ENCODE measurements at places on chromosomes 12 and 14.

DNA sequence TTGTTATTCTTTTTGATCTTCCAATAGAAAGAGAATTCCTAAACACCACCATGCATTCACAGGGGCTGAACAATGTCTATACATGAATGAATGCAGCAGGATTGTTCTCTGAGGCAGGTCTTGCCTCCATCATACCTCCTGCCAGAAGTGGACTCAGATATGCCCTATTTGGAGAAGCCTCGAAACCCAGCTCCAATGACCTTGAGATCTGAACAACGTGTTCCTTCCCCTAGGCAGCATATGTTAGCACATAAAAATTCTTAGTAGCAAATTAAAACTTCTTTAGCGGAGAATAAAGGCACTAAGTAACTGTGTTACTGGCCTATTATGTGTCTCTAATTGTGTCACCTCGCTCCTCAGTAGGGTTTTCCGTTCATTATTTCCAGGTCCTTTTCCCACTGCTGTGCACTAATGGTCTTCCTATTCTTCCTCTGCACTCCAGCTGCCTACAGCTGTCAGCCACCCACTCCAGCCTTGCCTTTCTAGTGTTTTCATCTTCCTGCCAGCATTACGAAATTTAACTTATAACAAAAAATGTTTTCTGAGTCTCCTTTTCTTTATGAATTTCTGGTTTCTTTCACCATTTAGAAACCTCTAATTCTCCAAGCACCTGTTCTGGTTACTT lies 62.6 kb upstream of the IGF1 start:
- no peak for DNase-seq

- DNase-seq = no peak
These were observed 9.0 kb downstream of the BMP4 start for GRCh38 chr14:53947452-53948204.

DNA sequence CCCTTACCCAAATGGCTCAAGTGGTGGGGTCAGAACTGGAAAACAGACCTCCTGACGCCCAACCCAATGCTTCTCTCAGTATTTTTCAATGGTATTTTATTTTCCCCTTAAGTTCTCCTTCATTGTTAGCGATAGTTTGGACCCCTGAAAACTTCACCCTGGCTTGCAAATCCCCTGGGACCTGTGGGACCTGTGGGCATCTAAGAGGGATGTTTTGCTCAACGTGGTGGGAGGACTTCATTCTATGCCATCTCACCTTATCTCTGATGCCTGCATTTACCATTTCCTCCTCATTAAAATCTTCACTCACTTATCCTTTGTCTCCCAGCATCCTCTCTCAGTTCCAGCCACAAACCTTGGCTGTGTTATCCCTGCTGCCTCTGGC lies 59.4 kb upstream of the GZMB start:
- DNase-seq = no peak

GRCh38 chr14:100393906-100394732 lies 71.0 kb downstream of the SLC25A47 start:
- no peak for DNase-seq

DNA sequence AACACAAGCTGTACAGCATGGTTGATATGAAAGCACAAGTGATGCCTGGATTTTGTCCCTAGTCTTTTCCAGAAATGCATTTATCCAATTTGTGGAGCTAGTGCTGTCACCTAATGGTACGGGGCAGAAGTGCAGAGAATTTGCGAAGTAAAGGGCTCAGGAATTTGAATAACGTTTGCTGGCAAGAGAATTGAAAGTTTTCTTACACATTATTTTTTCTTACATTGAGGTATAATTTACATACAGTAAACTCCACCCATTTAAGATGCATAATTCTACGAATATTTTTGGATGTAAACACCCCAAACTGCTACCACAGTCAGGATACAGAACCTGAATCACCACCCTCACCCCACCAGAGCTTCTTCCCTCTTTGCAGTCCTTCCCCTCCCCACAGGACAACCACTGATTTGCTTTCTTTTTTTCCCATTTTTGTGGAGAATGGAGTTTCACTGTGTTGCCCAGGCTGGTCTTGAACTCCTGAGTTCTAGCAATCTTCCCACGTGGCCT lies 3.5 kb downstream of the AICDA start:
- DNase-seq = no peak

- no peak for DNase-seq
These were observed 200.6 kb downstream of the PHETA1 start for GRCh38 chr12:111168009-111168900.

DNA sequence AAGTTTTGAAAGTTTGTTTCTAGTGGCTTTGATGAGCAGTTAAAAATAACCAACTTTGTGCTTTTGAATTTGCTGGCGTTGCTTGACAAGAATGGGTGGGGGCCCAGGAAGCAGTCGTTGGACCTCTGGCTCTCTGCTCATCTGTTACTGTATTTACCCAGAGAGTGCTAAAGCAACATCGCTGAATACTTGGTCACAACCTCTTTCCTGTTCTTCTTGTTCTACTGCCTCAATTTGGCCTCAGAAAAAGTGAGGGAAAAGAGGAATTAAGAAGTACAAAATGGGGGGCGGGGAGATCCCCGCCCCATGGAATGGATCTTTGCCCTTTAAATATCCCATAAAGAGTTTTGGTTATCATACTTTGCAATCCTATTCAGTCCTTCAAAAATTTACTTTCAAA lies 221.5 kb upstream of the G2E3 start:
- DNase-seq = no peak

GRCh38 chr12:29782871-29783772 lies 620 bp downstream of the TMTC1 start:
- no peak for DNase-seq

- no peak for DNase-seq
These were observed 1.9 kb downstream of the COL2A1 start for GRCh38 chr12:48002414-48002730.

DNA sequence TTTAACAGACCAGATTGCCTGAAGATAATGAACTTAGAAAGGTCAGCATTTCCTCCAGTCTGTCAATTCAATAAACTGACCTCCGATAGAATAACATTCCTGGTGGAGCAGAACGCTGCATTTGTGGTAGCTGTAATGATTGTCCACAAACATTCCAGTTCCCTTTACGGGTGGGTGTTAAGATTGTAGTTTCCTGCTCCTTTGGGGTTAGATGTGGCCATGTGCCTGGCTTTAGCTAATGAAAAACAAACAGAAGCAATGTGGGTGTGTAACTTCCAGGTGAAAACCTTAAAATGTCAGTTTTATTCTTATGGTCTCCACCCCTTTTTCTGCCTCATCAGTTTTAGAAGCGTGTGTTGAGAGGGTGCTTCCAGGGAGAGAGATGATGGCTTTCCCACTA lies 217.3 kb upstream of the CRY1 start:
- no peak for DNase-seq

GRCh38 chr14:104316121-104316722 lies 177.8 kb downstream of the KIF26A start:
- no peak for DNase-seq

DNA sequence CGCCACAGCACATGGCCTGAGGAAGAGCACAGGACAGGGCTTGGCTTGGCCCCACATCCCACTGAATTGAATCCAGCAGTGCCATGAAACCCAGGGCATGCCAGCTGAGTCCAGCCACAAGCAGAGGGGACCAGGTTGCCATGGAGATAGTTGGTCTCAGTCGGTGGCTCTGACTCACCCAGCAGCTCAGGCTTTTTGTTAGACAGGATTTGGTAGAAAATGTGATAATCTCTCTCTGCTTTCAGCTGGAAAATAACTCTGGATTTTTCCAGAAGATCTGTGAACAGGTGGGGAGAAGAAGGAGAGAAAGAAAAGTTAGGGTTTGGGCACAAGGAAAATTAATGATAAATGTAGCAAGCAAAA lies 4.8 kb downstream of the MYH7 start:
- no peak for DNase-seq

DNA sequence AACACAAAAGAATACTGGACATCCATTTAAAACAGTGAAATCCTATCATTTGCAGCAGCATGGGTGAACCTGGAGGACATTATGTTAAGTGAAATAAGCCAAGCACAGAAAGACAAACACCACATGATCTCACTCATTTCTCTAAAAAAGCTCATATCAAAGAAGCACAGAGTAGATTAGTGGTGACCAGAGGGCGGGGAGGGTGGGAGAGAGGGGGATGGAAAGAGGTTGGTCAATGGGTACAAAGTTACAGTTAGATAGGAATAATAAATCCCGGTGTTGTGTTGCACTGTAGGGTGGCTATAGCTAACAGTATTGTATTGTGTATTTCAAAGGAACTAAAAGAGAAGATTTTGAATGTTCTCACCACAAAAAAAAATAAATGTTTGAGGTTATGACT lies 52.4 kb downstream of the DUSP6 start:
- no peak for DNase-seq

DNA sequence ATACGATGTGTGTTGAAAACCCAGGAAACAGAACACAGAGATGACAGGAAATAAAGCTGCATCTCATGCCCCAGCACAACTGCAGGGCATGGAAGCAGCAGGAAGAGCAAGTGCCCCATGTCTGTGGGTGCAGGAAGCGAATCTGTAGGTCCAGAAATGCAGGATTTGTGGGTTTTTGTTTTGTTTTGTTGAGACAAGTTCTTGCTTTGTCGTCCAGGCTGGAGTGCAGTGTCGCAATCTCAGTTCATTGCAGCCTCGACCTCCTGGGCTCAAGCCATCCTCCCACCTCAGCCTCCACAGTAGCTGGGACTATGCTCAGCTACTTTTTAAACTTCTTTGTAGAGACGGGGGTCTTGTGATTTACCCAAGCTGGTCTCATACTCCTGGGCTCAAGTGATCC lies 6.2 kb upstream of the RPS6KL1 start:
- no peak for DNase-seq

- no peak for DNase-seq
These were observed 35.8 kb downstream of the CCNK start for GRCh38 chr14:99516871-99517642.

- no peak for DNase-seq
These were observed 248.8 kb downstream of the SUDS3 start for GRCh38 chr12:118625050-118625675.

GRCh38 chr12:41972598-41972997 lies 172.1 kb downstream of the GXYLT1 start:
- DNase-seq = no peak

GRCh38 chr12:113135178-113136127 lies at the start of gene RASAL1:
TSS of gene RASAL1 (minus strand) at chr12:113135761. CDS start at chr12:113135462, 299 bp downstream.
- DNase-seq = peak; percentile 75

GRCh38 chr12:53047221-53048032 lies 2.4 kb upstream of the TNS2 start:
- DNase-seq = peak; percentile 70

DNA sequence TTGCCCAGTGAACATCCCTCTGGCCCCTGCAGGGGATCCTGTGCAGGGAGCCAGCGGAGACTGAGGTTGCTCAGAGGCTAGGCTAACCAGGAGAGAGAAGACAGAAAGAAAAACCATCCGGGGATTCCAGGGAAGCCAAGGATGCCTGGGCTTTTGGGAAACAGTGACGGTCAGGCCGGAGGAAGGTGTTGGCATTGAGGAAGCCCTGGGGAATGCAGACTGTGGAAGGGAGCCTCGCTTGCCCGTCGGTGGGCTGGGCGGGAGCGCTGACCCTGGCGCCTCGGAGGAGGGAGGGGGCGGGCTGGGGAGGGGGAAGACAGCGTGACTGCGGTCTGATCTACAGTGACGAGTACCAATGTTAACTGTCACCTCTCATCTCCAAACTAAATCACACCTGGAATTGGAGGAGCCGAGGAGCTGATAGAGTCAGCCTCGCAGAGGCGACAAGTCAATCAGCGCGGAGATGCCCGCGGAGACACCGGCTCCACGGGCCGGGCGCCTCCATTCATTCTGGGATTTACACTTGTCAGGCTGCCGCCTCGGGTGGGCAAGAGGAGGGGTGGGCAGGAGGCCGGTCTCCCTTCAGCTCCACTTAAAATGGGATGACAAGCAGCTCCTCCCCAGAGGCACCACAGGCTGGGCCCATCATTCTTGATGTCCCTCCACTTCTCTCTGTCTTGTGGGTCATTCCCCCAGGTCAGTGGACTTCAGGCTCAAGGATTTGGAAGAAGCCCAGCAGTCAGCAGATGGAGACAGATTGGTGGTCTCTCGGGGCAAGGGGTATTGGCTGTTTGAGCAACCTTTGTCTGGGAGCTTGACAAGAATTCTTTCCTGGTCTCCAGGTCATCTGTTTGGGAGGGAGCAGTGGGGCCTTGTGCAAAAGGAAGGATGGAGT lies 20.4 kb upstream of the GPATCH2L start:
- DNase-seq = no peak

DNA sequence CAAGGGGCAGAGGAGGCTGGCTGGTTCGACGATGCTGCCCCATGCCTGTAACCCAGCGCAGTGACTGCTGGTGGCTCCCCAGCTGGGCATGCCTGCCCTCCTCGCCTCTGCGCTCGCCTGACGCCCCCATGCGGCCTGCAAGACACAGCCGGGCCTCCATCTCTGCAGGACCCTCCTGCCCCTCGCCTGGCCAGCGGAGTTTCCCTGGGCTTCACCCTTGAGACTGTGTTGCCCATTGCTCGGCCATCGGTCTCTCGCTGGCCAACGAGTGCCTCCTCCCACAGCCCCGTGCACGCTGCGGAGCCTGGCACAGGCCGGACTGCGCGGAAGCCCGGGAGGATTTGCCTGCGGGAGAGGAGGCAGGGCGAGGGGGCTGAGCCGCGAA lies 17.6 kb downstream of the ASPG start:
- DNase-seq = no peak

DNA sequence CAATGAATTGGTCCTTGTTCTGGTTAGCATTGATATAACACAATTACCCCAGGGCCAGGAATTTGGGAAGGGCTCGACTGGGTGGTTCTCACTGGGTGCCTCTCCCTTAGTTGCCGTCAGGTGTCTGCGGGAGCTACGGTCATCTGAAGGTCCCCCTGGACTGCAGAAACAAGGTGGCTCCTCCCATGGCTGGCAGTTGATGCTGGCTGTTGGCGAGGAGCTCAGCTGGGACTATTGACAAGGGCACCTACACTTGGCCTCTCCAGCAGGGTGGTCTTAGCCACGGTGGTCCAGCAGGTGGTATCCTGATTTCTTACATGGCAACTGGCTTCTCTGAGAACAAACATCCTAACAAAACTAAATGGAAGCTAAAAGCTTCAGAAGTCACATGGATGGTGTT lies 41.0 kb upstream of the RGS6 start:
- DNase-seq = no peak

DNA sequence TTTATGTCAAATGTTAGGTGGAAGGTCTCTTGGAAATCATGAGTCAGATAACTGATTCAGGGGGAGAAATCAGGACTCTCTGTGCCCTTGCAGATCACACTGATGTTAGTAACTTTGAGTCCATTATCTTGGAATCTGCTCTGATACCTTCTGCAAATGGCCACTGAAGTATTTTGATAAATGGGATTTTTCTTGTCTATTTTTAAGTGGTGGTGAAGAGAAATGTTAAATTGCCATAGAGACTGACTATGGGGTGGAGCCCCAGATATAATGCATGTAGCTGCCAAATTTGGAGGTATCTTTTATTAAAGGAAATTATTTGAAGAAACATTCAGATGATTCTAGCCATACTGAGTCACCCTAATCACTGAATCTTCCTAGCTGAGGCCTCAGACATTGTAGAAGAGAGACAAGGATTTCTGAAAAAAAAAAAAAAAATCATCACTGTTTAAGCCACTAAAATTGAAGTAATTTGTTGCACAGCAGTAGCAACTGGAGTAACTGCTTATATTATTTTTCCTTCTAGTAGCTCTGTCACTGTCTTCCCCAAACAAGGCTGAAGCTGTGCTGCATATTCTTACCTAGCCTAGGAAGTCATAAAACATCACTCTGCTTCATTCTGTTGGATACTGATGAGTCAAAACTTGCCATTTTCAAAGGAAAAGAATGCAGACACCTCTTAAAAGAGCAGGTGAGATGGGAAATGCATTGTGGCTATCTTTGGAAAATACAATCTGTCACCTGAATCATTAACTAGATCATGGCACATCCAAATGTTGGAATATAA lies 36.0 kb upstream of the CLEC14A start:
- DNase-seq = no peak
